ENCODE measurements at places on chromosomes 6 and 20.
A peak's percentile ranks its signal among the peaks of the same experiment; 100 is the strongest.

DNA sequence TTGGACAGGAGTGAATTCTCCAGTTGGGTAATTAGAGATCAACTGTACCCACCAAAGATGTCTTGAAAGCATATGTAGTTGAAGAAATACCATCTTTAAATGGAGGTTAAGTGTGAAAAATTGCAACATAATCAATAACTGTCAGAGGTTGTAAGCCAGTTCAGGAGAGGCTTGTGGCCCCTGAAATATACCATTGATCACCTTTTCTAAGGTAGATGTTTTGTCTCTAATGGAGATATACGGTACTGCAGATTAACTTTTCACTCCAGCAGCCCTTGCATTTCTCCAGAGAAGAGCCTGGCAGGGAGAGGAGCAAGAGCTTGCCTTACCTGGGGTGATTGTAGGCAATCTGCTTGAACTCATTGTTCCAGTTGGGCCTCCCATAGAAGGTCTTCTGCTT, 48.8 kb downstream of the NOX3 start:
- no peak for DNase-seq

- DNase-seq = peak; percentile 48
Measured at GRCh38 chr6:168088161-168089053, 9.4 kb upstream of the FRMD1 start.

- no peak for DNase-seq
Measured at GRCh38 chr6:91141346-91141745, 554.5 kb upstream of the MAP3K7 start.

DNA sequence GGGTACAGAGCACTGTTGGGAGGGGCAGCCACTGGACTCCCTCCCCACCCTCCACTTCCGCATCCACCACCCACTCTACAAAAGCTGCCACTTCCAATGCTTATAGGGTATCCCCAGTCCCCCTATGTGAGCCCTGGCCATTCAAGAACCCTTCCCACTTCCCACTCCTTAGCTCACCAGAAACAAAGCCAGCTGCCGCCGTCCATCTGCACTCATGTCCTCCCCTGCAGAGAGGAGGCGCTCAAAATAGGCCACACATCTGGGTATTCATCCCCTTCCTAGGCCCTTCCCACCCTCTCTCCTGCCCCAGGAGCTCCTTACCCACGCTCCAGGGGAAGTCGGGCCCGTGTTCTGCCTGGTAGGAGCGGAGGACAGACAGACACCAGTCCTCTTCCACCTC, 6.5 kb upstream of the LY6G5C start:
- no peak for DNase-seq

- DNase-seq = no peak
Measured at GRCh38 chr6:168179133-168179532, 100.1 kb upstream of the FRMD1 start.

DNA sequence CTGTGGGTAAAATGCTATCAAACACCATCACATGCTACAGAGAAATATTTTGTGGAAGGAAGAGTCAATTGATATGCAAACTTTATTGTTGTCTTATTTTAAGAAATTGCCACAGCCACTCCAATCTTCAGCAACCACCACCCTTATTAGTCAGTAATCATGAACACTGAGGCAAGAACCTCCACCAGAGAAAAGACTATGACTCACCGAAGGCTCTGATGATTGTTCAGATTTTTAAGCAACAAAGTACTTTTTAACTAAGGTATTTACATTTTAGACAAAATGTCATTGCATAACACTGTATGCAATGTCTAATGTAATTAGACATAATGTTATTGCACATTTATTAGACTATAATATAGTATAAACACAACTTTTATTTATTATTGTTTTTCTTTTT, 26.2 kb upstream of the MMP24 start:
- no peak for DNase-seq

- DNase-seq = no peak
Measured at GRCh38 chr20:14915356-14915755, 577.9 kb upstream of the FLRT3 start.
